Testis (tissue), 5 donors: ENCODE measurements at places on chromosomes 4 and X. TPM values are rescaled to one million over a fixed set of nuclear protein-coding genes. Genes with fewer than 3 reads are reported as not detected.

BTK gene
- polyA plus RNA-seq = 3.9 TPM

DCUN1D4 gene
- 57.7 TPM for polyA plus RNA-seq

CHIC1 gene
- 4.0 TPM for polyA plus RNA-seq

IL9R gene
- polyA plus RNA-seq = not detected

DNA sequence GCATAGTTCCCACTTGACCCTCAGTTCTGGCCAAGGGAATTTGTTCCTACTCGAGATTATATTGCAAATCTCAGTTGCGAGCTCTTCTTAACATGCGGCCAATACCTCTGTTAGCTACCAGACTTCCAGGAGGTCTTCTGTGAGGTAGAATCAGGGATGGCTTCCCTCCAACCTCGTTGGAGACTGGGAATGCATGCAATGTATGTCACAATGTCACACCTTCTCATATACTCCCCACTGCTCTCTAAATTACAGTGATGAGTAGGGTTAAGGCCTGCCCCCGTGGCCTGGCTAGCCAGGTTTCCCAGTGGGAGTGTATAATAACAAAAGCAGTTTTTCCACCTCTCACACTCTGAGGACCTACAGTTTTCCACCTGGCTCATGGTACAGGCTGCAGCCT, 1962.5 kb downstream of the ARAP2 start:
- no peak for DNase-seq

- DNase-seq = no peak
These were observed 2.4 kb downstream of the TMEM131L start for GRCh38 chr4:153468587-153468986.

GRCh38 chr4:130026185-130026584, 930.2 kb downstream of the C4orf33 start:
- DNase-seq = no peak

DNA sequence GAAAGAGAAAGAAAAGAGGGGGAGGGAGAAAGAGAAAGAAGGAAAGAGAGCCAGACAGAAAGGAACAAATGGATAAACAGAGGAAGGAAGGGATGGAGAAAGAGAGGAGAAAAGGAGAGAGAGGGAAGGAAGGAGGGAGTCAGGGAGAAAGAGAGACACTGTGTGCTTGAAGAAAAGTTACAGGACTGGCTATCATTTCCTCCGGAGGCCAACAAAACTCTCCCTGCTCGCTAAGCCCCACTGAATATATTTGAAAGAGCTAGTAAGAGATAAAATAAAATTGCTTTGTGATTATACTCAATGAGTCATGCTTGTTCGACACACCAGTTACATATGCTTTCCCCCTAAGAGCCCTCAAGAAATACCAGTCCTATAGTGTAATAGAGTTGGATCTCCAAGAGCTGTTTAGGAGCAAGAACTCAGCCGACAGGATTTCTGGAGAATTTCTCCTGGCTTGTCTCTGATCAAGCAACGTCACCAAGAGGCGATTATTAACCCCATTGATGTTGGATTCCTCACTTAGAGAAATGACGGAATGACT, 102.2 kb downstream of the MXRA5 start:
- DNase-seq = no peak

DNA sequence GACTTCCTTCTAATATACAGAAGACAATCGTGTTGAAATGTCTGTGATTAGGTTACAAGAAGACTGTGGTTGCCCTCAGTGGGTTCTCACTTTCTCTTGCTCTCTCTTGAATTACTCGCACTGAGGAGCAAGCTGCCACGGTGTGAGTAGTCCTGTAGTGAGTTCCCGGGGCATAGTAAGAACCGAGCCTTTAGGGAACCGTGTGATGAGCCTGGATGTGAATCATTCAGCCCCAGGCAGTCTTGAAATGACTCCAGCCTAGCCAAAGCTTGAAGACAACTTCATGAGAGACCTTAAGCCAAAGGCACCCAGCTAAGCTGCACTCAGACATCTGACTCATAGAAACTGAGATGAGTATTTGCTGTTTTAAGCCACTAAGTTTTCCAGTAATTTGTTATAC, 292.7 kb downstream of the SPOCK3 start:
- no peak for DNase-seq

DNA sequence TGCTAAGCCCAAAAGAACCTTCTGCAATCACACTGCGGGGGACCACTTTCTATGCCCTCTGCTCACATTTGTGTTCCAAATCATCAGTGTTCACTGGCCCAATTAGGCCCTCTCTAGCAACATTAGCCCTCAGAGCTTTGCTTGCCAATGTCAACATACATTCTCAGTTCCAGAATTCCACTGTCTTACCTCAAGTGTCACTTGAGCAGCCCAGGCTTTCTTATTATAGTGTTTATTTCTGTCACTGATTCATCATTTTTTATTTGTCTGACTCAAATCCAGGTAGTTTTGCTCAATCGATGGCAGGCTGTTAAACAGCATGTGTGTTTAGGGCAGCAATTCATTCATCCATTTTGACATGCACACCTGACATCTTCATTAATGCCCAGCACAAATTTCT, 291.2 kb downstream of the TEX13A start:
- no peak for DNase-seq

DNA sequence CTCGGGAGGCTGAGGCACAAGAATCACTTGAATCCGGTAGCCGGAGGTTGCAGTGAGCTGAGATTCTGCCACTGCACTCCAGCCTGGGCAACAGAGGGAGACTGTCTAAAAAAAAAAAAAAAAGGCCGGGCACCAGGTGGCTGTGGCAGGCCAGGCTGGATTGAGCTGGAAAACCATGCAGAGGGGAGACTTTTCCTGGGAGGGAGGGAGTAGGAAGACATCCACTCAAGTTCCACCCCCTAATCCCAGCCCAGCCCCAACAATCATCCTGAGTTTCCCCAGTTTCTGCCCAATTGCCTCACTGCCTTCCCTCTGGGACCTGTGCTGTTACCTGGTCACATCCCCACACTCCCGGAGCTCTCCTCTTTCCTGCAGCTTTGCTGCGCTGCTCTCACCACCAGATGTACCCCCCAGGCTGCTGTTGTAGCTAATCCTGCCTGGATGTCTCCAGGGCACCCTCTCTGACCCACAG, 9.0 kb upstream of the TSPYL2 start:
- no peak for DNase-seq

- peak; percentile 8 for DNase-seq
These were observed 110.2 kb downstream of the CPZ start for GRCh38 chr4:8702516-8703400.

- no peak for DNase-seq
These were observed 817.3 kb downstream of the TRIML1 start for GRCh38 chr4:188956566-188956965.

DNA sequence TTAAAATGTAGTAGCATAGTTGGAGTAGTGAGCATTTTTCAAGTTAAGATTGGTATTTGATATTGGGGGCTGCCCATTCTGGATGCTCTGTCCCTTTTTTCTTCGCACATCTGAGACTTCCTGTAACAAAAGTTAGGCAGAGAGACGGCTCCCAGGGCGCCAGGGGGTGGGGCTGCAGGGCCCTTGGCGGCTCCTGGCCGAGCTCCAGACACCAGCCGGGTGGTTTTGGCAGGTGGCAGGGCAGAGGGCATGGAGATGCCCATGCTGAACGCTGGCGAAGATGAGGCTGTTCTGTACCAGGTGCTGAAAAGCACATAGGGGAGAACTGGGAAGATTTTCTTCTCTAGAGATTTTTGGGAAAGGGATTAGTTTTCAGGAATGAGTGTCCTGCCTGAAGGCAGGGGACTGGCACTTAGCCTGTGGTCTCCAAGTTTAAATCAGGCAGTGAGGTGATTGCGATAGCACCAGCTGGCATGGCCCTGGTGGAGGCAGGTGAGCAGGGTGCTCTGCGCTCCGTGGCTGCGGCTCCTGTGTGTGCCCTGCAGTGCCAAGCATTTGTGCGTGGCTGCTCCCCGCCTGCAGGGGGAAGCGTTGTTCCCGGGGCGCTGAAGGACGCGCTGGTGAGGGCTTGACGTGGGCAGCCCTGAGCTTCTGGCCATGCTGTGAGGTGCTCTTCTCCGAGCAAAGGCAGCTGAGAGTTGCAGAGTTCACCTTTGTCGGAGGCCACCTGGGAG, 23.6 kb upstream of the HGFAC start:
- DNase-seq = no peak

GRCh38 chr4:22356987-22357596, 158.8 kb downstream of the ADGRA3 start:
- DNase-seq = no peak

- DNase-seq = peak; percentile 78
These were observed 457.4 kb downstream of the CENPC start for GRCh38 chr4:67087897-67088296.

DNA sequence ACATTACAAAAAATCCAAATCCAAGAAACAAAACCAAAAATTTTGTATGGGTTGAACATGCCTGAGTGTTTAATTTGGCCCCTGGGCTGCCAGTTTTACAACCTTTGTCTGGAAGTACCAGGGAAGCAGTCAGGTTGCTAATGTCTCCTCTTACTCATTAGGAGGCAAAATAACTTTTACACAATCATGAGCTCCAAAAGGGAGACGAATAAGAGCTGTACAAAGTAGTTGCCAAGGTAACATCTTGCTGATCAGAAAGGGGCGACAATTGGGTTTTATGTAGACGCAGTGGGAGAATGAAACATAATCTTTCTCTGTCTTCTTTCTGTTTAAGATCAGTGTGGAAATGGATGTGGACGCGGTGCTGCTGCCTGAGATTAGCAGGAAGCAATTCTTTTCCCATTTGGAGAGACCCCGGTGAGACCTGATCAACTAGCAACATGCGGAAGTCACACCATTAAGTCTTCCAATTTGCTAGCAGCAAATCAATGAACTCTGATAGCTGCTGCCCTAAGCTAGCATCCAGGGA, 90.7 kb upstream of the IGFBP7 start:
- no peak for DNase-seq

DNA sequence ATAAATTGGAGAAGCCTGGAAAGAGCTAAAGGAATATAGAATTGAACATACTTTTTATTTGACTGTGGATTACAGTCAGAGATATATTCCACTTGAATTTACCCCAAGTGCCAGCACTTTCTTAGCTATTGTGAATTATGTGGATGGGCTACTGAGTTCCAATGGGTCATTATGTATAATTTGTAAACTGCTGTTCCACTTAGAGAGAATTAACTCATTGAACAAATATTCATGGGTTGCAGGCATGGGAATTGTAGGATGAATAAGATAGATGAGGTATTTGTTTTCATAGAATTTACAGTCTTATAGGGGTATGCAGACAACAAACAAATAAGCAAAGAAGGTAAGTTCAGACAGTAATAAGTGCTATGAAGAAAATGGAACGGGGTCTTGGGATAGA, 195.7 kb downstream of the SHROOM3 start:
- DNase-seq = no peak

DNA sequence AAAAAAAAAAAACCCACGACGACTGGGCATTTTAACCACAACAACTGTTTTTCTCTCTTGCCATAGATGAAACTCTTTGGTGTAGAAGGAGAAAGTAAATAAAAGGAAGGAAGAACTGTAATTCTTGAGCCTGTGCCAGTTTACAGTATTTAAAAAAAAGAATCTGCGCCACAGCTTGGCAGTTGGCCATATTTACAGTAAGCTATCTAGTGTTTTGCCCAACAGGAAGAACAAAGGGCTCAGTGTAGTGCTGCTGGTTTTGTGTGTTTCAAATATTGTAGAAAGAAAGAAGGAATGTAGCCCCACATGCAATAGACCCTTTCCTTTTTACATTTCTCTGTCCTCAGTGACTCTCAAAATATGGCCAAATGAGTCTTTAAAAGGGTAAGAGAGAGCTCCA, 66.1 kb downstream of the NR3C2 start:
- DNase-seq = peak; percentile 76

DNA sequence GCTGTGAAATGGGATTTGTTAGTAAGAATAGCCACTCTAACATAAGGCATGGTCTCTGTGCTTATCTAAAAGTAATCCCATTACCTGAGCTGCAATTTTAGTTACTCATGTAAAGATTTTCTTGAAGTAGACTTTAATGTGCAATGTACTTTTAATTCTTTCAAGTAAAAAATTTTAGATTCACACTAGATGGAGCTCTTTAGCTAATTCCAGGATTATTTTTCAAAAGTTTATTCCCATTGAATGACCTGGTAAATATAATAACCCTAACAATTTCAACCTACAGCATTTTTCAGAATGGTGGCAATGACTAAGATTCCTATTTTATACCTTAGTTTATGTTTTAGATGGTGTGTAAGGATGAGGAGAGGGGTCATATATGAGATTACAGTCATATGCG, 18.1 kb downstream of the USP38 start:
- DNase-seq = no peak

DNA sequence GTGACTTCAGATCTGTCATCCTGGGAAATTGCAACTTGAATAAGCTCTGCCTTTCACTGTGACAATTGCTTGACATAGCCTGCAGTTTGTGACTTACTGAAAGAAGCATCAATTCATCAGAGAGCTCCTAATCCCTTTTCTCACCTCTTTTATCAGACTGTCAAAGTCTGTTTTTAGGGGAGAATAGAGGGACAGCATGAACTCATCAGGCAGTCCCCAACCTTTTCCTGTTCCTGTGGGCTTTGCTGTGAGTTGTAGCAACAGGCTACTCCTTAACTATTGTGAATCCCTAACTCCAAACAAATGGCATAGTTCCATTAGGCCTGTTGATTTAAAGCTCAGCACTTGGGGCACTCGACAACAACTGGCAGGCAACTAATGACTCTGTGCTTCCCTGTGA, 64.9 kb downstream of the DOCK11 start:
- no peak for DNase-seq

- no peak for DNase-seq
These were observed 16.3 kb downstream of the PPP3CA start for GRCh38 chr4:101331017-101331416.

DNA sequence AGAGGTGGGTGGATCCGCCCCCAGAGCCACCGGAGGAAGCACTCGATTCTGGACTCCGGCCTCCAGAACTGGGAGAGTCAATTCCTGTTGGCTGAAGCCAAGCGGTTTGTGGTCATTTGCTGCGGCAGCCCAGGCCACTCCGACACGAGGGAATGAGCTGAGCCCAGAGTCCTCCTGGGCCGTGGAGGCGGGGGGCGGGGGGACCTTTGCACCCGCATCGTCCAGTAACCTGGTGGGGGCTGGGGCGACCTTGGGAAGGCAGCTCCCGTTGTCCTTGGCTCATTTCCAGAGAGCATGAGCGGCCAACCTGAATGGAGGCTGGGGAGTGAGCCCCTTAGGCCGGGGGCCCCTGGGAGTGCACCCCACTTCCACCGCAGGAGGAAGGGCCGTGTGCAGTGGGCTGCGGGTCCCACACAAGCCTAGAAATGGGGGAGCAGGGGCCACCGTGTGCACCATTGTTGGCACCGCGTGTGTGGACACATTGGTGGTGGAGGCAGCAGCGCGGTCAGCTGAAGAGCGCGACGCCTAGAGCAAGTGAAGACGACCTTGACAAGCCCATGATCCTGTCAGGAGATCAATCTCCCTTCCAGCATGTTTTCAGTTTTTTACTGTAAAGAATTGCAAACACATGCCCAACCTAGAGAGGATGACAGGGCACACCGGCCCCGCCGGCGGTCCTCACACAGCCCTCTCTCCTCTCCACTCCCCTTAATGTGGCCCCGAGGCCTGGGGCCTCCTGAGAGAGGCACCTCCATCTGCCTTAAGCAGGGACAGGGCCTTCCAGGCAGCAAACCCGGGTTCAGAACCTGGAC, 19.9 kb upstream of the DUSP9 start:
- DNase-seq = no peak
